Right cardiac atrium (tissue), 5 donors: ENCODE measurements at places on chromosomes 1 and 21.
A peak's percentile ranks its signal among the peaks of the same experiment; 100 is the strongest.

DNA sequence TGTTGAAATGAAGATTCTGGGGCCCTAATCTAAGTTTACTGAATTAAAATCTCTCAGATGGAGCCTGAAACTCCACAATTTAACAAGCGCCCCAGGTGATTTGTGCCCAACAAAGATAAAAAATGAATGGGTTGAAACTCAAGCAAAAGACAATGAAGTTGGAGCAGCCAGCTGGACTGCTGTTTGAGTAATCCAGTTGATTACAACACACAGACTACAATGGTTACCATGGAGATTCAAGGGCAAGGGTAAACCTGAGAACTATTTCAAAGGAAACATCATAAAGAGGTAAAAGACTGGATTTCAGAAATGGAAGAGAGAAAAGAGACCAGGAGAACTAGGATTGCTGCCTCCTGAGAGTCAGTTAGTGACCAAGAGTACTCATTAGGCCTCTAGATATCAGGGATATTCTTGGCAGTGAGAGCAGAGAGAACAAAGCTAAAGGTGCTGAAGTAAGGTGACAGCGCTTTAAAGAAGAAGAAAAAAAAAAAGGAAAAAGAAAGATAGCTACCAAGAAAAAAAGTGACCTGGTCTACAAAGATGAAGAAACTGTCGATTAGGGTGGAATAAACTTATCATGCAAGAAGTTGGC, 44.5 kb downstream of the LRRC53 start:
- no peak for DNase-seq

DNA sequence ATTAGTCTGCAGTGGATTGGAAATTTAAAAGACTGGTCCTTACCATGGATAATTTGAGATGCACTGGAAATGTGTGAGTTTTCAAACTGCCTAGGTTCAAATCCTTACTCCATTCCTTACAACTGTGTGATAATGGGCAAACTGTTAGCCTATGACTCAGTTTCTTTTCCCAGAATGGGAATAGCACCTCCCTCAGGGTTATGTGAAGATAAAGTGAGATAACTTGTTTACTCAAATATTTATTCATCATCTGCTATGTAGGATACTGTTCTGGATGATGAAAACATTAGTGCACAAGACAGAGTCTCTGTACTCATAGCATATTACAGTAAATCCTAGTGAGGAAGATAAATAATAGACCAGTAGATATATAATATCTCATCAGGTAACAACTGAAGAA, 28.6 kb downstream of the LRIG2 start:
- no peak for DNase-seq

DNA sequence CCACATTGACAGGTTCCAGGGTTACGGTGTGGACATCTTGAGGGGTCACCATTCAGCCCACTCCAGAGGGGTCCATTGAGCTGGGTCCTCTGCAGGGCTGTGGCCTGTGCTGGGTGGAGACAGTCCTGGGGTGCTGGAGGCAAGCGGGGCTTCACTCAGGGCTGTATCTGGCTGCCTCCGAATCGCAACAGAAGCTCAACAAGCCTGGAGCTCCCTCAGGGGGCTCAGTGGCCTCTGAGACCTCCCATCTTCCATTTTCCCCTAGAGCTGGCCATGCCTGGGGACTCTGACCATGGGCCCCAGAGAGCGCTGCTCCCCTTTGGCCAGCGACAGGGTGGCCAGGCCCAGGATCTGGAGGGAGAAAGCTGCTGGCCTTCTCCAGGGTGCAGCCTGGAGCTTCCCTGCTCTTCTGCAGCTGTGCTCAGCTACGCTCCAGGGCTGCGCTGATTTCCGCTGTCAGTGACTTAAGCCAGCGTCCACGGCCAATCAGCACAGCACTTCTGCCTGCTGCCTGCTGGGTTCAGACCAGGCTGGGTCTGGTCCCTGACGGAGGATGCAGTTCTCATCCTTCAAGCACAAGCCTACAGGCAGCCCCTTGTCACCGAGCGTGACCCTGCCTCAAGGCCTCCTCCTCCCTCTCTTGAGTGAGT, 45.0 kb upstream of the ADARB1 start:
- DNase-seq: peak; percentile 80

- DNase-seq: no peak
These were observed 14.9 kb upstream of the CD101 start for GRCh38 chr1:116986421-116987255.

- peak; percentile 51 for DNase-seq
These were observed 140.5 kb downstream of the LIPI start for GRCh38 chr21:14070049-14070893.

GRCh38 chr1:211378844-211379243, 52.2 kb downstream of the TRAF5 start:
- DNase-seq: no peak

DNA sequence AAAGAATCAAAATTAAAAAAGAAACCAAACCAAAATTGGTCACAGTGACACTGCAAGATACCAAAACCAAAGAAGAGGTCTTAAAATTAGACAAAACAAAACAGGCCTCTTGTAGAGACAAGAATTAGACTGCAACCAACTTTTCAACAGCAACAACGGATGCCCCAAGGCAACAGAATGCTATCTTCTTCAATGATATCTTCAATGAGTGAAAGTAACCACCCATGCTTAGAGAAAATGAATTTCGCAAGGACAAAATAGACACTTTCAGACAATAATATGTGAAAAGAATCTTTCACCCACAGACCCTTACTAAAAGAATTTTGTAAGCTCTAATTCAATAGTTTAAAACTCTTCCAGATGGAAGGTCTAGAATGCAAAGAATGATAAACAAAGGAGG, 41.7 kb downstream of the USP48 start:
- no peak for DNase-seq

- no peak for DNase-seq
These were observed 299.5 kb upstream of the RRP15 start for GRCh38 chr1:217985641-217986040.

DNA sequence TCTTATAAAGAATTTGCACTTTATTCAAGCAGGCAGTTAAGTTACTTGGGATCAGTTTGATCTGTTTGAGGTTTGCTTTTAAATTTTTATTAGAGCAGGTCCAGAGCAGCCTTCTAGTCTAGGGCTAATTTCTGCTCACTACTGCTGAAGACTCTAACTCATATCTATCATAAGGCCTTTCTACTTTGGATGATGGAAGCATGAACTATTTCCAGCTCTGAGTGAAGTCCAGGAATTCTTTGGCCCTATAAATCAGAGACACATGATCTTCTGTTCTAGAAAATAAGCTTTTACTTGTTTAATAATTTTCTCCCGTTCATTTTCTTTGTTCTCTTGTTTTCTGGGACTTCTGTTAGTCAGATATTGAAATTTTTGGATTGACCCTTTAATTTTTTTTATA, 14.7 kb downstream of the NIBAN1 start:
- no peak for DNase-seq

DNA sequence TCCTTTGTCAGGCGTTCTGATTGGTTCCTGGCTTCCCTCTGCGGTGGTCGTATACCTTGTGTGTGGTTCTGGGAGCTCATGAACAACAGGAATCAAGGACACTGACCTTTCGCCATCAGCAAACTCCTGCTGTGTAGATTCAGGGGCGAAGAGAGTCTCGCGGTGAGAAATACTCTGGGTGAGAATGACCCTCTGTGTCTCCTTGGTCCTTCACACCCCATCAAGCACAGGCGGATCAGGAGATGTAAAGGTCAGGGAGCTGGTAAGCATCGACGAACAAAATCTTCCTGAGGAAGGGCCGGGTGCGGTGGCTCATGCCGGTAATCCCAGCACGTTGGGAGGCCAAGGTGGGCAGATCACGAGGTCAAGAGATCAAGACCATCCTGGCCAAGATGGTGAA, 207.2 kb downstream of the KIF26B start:
- DNase-seq: no peak

GRCh38 chr1:27864264-27864895, 8.0 kb upstream of the THEMIS2 start:
- DNase-seq: no peak

- no peak for DNase-seq
These were observed 66.1 kb upstream of the ZBTB40 start for GRCh38 chr1:22385537-22385936.

- no peak for DNase-seq
These were observed 95.5 kb upstream of the IVNS1ABP start for GRCh38 chr1:185412385-185413087.

DNA sequence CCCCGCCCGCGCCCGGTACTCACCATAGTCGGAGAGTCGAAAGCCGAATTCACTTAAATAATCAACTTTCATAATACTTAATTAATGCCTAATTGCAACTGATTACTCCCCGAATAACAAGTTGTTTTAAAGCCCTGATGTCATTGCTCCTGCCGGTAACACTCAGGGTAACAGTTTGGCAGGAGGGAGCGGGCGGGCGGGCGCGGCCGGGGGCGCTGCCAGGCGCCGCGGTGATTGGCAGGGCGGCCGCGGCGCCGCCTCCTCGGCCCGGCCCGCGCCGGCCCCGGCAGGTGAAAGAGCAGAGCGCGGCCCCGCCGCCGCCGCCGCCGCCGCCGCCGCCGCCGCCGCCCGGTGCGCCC, 102.2 kb downstream of the CASZ1 start:
- DNase-seq: no peak

GRCh38 chr1:46653405-46653958, 14.7 kb downstream of the ATPAF1 start:
- DNase-seq: no peak

DNA sequence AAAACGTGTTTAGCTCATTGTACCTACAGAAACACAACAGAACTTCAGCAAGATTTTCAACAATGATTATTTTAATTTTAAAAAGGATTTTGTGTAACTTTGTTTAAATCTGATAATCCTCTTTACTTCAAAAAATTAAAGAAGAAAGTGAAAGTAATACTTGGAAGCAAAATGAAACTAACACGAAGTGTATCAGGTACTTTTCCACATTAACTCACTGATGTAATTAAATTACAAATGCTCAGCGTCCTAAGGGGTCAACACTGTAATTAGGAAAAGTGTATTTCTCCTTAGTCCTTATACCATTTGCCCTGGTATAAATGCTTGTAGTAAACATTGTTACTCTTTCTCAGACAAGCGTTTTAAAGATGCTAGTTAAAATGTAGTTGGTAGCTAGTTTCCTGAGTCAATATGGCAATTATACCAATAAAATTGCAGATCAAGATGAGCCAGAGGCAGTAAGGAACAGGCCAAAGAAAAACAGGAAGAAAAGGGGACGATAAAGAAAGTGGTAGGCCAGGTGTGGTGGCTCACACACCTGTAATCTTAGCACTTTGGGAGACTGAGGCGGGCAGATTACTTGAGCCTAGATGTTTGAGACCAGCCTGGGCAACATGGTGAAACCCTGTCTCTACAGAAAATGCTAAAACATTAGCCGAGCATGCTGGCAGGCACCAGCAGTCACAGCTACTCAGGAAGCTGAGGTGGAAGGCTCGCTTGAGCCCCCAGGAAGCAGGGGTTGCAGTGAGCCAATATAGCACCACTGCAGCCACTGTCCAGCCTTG, 553.0 kb downstream of the SMYD3 start:
- DNase-seq: no peak

DNA sequence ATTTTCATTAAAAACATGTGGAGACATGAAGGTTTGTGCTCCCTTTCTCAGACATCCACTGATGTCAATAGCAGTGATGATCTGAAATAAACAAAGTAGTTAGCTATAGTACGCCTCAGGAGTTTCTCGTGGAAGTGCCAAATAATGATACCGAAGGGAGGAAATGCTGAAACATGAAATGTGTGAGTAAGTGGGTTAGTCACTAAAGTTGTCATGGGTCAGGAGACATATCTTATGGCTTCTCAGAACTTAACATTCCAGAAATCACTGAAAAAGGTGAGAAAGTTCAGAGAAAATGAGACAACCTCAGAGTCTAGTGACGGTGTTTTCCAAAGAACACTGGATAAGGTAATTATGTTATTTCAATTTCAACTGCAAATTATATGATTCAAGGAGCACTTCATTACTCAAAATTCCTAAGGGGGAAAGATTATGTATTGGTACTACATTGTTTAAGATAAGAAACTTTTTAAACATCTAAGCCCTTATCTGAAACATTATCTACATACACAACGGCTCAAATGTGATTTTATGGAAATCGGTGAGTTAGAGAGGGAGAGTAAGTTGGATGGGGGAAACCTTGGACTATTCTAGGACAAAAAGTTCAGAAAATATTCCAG, 20.6 kb downstream of the NIBAN1 start:
- DNase-seq: no peak

DNA sequence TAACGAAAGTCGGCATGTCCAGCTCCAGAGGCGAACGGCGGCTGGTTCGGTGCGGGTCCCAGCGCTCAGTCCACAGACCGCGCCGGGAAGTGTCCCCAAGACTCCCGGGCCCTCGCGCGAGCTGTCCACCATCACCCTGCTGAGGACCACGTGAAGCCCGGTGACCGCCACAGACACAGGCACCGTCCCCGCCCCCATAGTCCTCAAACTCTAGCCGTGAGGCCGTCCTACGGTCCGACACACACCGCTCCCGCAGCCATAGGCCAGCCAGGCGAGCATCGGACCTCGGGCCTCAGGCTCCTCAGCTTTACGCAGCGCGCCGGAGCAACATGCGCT, 535 bp downstream of the SETD4 start:
- peak; percentile 75 for DNase-seq

GRCh38 chr1:247111700-247112478, 7.7 kb upstream of the ZNF669 start:
- DNase-seq: peak; percentile 93

DNA sequence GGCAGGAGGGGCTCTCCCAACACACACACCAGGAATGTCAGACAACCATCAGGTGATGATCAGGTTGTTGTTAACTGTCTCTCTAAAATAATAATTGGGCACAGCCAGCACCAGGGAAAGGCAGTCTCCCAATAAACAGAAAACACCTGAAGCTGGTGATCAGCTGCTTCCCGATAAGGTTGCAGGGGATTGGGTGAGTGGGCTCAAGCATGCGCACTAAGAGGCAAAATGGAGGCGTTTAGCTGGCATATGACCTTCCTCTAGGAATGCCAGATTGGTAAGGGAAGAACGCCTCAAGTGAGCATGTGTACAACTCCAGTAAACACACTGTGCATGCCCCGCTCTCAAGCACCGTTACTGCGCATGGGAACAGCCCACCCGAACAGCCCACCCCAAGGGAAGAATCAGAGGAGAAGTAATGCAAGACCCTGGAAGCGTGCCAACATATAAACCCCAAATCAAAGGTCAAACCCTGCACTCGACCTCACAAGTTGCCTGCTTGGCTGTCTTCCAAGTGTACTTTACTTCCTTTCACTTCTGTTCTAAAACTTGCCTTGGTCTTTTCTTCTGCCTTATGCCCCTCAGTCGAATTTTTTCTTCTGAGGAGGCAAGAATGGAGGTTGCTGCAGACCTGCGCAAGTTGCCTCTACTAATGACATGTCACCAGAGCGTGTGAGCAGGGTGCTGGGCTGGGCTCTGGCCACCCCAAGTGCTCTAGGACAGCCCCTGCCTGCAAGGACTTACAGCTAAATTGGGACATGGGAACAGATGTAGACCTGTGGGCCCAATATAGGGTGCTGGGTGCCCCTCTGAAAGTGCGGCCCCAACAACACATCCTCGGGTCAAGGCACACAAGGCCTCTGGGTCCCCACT, 200.8 kb downstream of the RHOU start:
- DNase-seq: no peak

GRCh38 chr1:81478219-81478618, 322.5 kb upstream of the ADGRL2 start:
- DNase-seq: peak; percentile 79
